ENCODE measurements at places on chromosomes 6 and 20.

DNA sequence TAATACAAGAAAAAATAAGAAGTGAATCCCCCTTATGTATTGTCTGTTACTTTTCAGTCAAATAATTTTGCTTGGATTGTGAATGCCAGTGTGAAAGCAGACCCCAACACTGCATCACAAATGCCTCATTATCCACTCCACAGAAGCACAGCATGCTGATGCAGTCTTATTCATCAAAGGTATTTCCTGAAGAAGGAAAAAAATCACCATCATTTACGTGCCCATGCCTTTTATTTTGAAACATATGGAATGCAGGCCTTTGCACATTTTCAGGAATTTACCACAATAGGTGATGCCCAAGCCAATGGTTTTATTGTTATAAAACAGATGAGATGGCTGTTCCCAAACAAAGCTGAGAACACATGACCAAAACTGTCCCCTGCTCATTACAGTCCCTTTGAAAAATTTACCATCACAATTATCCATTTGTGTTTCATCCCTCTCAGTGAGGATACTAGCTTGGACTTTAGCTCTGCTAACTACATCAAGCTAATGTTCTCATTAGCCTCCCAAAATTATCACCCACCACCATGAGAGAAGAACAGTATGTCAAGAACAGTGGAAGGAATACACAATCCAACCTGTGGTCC is 180.6 kb upstream of the HTR1E start:
- DNase-seq, result no peak

- no peak for DNase-seq
Observed at GRCh38 chr6:89501222-89501621, 68.3 kb downstream of the ANKRD6 start.

DNA sequence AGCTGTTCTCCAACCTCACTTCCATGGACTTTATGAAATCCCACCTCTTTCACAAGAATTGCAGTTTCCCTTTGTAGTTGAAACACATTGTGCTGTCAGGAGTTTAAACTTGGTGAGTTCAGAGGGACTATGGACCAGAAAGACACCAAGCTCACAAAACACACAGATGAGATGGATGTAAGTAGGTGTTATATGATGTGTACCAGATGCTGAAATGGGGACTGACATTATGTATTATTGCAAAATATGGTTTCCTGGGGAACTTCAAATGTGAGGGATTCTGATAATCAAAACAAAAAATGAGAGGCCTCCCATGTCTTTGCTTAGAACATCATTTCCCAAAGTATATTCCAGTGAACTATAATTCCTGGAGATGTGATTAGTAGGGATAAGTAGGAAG is 401.1 kb upstream of the ARID1B start:
- DNase-seq, result no peak

GRCh38 chr6:134574491-134574890 is 256.6 kb upstream of the SGK1 start:
- DNase-seq, result no peak

DNA sequence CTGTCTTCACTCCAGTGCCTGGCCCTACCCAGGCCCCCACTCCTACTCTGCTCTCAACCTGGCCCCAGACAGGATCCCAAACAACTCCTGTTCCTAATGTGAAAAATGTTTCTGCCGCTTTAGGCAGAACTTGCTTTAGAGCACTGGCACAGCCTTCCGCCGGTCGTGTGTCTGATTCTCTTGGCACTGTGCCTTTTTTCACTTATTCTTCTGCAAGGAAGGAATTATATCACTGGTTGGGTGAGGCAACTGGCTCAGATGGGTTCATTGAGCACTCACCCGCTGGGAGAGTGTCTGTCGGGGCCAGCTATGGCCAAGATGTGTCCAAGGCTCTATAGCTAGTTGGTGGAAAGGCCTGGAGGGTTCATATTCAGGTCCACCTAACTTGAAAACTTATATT is 33.6 kb upstream of the HLA-A start:
- no peak for DNase-seq

GRCh38 chr6:79570129-79571029 is 33.1 kb upstream of the LCA5 start:
- DNase-seq, result no peak

DNA sequence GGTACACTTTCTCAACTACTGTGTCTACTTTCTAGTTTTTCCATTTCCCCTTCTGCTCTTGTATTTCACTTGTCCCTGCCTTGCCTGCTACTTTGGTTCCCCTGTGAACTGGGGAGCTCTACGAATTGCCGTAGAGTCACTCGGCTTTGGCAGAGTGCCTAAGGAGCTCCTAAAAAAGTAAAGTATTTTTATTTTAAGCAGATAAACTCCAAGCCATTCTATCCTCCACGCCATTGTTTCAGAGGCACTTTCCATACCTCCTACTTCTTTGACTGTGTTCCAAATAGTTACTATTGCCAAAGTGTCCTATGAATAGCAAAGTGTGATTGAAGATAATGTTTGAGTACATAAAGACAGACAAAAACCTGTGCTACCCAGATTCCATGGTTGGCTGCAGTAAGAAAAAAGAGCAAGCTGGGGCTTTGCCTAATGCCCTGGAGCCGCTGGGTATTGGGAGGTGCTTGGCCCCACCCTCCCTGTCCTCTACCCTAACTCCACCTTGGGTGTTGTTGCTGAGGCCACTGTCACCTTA is 5.1 kb upstream of the MBOAT1 start:
- DNase-seq, result no peak

DNA sequence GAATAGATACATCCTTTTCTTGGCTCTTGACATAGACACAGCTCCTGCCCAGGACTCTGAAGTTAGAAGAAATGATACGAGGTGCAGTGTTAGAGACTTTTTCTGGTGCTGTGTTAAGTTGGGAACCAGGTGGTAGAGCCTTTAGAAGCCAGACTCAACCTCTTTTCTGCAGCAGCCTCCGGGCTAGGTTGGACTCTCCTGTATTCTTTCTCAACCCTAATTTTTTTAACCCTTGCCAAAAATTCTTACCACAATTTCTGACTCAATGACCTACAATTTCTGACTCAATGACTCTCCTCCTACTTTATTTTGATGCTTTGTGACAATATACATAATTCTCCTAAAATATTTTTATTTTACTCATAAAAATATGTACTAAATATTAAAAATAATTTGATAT is 127.4 kb upstream of the PRL start:
- no peak for DNase-seq

- DNase-seq, result no peak
Observed at GRCh38 chr20:47059536-47059935, 164.9 kb downstream of the EYA2 start.

- no peak for DNase-seq
Observed at GRCh38 chr6:109672175-109672574, 18.8 kb downstream of the AK9 start.

GRCh38 chr6:85867595-85867994 is 224.9 kb upstream of the SYNCRIP start:
- no peak for DNase-seq

- DNase-seq, result no peak
Observed at GRCh38 chr6:45371924-45372573, 5.7 kb downstream of the SUPT3H start.

GRCh38 chr6:124298730-124299129 is 495.1 kb downstream of the NKAIN2 start:
- no peak for DNase-seq

GRCh38 chr20:59259946-59260345 is 40.5 kb upstream of the EDN3 start:
- DNase-seq, result no peak

DNA sequence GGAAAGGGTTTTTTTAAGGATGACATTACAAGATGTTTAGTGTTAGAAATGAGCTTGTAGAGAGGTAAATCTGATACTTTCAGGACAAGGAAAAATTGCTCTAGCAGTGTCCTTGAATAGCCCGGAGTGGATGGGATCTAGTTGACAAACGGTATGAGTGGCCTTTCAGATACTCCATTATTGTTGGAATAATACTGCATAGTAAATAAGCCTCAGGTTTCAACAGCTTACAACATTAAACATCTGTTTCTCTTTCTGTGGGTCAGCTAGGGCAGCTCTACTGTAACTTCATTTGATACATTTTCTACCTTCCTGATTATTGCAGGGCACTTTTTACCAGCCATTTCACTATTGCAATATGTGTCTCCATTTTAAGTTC is 118.0 kb downstream of the B3GAT2 start:
- no peak for DNase-seq

DNA sequence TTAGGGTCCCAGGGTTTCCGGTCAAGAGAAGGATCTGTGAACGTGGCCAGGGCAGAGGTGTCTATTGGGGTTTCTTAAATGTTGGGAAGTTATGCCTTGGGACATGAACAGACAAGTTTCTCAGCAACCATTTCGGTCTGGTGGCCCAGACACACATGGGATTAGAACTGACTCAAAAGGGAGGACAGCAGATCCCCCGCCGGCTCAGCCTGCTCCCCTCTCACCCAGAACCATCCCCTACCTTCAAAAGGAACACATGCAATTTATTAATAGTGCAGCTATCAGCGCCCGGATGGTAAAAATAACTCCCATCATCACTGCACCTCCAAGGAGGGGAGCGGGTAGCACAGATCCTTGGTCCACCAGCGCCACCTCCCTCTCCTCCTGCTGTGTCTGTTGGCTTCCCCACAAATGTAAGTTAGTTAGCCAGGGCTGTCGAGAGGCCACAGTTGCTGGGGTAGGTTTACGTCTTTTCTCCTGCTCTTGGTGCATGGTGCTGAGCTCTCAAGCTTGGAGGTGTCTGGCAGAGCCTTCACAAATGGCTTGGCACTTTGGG is 77.1 kb downstream of the TRAM2 start:
- no peak for DNase-seq

All from activated T-cell treated with anti-CD3 and anti-CD28 coated beads, Interleukin-2, amount 50 U/mL, for 72 hours (primary cell).